ENCODE measurements at places on chromosomes 4 and X.

GRCh38 chrX:69616457-69617203, 717 bp downstream of the EDA start:
- DNase-seq: no peak

GRCh38 chr4:140150886-140151698, 2.9 kb downstream of the MAML3 start:
- no peak for DNase-seq

DNA sequence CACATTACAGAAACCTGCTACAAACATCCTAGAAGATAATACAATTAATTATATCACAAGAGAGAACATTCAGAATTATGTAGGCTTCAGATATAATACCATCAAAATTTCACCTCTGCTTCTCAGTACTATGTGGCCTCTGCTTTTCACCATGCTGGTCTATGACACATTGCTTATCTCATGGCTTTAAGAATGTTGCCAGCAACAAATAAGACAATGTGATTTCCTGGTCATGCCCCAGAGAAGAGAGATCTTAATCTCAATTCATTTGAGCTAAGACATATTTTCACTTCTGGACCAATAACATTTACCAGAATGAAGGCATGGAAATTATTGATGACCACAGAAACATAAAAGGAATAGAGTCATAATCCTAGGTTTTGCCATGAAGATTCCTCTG, 1233.4 kb upstream of the ADGRL3 start:
- DNase-seq: no peak

DNA sequence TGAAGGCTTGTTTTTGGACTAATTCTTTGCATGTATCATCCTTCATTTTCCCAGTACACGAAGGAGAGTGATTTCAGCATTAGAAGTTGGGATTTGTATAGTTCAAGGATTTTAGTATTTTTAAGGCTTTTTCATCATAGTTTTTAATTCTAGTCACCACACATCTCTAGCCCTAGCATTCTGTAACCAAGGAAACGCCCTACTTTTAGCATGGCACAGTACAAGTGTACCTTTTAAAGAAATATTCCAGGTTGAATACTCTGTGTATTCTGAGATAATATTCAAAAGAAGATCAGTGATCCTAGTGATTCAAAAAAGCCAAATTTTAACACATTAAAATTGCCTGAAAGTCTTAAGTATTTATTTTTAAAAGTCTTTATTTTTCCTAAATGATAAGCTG, 150.5 kb downstream of the RAP1GDS1 start:
- DNase-seq: no peak

GRCh38 chr4:61201961-61202637, 2.0 kb downstream of the ADGRL3 start:
- DNase-seq: no peak

DNA sequence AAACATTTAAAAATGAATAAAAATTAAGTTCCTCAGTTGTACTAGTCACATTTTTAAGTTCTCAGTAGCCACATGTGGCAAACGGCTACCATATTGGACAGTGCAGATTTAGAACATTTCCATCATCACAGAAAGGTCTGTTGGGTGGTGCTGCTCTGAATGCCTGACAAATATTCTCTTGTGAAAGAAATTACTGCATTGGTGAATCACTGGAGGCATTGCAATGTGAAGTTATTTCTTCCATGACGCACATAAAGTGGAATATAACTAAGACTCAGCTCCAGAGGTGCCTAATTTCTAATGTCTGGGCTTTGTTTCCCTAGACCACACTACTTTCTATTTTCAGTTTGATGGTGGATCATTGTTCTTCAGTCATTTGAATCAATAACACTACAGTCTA, 44.9 kb downstream of the CLNK start:
- DNase-seq: no peak

GRCh38 chr4:128393101-128393704, 105.6 kb upstream of the PGRMC2 start:
- no peak for DNase-seq

DNA sequence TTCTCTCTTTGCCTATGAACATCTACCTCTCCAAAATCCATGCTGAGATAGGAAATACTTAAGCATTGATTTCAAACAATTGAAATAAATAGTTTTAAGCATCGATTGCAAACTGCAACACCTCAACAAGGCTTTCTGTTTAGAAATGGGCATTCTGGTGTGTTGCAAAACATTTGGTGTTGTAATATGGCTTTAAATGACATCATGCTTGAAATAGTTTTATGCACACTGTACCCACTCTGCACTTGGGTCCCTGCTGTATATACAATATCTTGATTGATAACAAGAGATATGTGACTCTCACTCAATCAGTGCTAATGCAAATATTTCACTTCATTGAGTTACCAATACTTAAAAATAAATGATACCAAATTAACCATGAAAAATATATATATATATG, 964.9 kb upstream of the GRIA3 start:
- no peak for DNase-seq

DNA sequence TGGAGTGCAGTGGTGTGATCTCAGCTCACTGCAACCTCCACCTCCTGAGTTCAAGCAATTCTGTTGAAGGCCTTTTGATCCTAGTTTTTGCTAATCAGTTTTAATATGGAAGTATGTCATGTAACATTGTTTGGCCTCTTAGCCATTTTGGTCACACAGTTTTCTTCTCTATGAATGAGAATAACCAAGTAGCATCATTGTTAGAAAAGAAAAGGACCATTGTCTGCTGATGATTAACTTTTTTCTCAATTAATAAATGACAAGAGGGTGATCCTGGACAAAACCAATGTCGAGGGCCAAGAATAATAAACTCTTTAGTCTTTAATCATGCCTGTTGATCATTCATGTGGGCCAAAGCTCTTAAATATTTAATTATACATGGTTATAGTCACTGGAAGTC, 289.3 kb upstream of the MAGEB2 start:
- DNase-seq: no peak

GRCh38 chr4:98510757-98511517, 147.5 kb downstream of the TSPAN5 start:
- DNase-seq: no peak

DNA sequence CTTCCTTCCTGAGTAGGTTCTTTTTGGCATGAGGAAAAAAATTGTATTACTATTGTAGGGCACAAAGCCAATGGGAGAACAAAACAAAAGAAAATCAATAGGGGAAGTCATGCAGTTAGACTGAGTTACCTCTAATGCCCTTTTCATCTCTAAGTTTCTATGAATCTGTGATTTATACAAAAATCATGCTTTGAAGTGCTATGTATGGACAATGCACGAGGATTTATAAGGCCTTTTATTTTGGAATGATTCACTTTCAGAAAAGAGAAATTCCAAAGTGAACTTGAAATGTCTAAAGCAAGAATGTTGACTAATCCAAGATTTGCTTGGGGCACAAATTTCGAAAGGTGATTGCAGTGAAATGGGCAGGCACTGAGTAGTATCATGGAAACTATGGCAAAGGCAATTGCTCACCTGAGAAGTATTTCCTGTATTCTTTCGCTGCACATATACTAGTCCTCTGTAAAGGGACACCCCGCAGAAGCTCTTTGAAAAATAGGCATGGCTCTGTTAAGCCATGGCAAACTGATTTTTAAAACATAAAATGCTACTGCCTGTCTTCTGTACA, 52.8 kb downstream of the ADGRG4 start:
- no peak for DNase-seq

DNA sequence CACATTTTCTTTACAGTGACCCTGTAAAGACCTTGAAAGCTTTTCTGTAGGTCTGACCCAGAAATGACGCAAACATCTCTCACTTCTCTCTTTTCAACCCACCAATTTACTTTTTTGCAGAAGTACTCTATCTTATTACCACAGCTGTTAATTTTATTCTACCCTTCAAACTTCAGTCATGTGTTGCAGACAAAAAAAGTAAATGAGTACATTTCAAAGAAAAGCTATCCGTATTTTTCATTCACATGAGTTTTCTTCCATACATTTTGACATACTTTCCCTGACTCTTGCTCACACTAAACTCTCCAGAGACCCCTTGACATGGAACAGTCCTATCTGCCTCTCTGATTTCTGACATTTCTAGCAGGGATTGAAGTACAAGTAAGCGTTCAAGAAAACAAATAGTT, 51.7 kb downstream of the SLC7A11 start:
- DNase-seq: peak; percentile 23

- no peak for DNase-seq
Measured at GRCh38 chrX:153640736-153641575, 6.0 kb upstream of the DUSP9 start.

- DNase-seq: no peak
Measured at GRCh38 chr4:81030981-81031791, 678 bp downstream of the BMP3 start.

- no peak for DNase-seq
Measured at GRCh38 chr4:128737098-128737513, 72.4 kb upstream of the JADE1 start.

DNA sequence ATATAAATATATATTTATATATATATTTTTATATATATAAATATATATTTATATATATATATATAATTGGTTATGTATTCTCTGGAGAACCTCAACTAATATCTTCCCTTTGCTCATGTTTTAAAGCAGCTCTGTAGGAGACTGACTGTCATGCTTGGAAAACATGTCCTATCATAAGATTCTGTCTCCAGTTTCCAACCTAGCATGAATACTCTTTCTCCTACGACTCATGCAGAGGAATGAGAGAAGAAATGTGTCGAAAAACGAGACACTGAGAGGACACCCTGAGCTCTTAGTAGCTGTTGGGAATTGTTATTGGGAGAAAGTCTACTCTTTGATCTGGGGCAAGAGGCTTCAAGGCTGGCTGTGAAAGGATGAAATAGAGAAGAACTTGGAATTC, 166.5 kb upstream of the SLIT2 start:
- DNase-seq: no peak

DNA sequence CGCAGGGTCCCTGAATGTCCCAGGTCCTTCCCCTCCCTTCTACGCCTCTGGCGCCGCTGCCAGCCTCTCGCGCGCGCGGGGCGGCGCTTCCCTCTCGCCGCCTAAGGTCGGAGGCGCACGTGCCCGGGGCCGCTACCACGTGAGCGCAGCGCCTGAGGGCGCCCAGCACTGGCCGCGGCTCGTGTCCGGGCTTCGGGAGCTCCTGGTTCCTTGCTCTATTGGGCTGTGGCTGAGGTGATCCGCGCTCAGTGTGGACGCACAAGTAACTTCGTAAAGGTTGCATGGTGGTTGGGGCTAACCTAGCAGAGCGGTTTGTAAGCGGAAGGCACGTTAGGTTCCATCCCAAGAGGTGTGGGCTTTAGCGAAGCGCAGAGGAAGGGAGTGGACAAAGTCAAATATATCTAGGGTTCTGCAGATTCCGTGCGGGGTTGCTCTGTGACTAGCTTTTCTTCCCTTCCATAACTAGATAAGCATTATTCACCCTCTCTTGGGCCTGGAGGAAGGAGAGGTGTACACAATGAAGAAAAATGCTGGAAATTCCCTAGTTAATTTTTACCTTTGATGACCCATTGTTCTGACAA, 1.8 kb downstream of the TLL1 start:
- DNase-seq: no peak

DNA sequence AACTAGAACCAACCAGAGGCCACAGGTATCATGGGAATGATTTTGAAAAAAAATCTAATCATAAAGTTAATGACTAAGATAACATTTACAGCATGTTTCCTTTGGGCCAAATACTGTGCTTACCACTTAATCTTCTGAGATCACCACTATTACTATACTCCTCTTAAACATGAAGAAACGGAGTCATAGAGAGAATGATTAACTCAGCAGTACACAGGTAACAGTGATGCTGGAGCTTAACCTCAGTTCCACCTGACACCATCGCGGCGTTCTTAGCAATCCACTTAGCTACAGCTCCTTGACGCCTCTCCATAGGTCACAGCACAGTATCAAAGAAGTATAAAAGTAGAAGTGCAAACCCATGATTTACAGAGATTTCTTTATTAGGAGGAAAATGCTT, 592.6 kb upstream of the SLIT2 start:
- no peak for DNase-seq

DNA sequence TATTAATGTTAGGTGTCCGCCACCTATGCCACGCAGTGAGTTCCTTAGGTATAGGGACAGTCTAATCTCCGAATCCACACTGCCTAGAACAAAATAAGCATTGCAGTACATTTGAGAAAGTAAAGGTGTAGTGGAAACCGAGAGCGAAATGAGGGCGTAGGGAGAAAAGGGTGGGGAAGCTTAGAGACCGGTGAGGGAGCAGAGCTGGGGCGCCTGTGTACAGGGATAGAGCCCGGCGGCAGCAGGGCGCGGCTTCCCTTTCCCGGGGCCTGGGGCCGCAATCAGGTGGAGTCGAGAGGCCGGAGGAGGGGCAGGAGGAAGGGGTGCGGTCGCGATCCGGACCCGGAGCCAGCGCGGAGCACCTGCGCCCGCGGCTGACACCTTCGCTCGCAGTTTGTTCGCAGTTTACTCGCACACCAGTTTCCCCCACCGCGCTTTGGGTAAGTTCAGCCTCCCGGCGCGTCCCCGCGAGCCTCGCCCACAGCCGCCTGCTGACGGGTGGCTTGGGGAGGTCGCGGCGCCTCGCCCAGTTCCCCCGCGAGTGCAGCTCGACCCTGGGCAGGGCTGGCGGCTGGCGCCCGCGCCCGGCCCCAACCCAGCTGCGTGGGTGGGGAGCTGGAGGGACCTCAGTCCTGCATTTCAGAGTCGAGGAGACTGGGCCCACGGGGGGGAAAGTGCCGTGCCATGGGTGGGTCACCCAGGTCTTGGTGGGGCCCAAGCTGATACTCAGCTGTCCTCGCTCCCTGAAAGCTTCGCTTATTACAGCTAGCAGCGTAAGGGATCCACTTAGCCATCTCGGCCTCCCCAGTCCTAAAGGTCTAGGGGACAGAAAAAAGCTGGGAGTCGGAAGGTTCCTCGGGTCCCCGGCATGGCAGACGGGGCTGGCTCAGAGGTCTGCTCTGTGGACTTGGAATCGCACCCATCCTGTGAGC, at the start of gene ANXA3:
Gene ANXA3, plus strand, starts transcription at position 351 of the 932 bp plus-strand sequence. CDS start 2,704 bp downstream, outside the sequence.
- DNase-seq: peak; percentile 32

DNA sequence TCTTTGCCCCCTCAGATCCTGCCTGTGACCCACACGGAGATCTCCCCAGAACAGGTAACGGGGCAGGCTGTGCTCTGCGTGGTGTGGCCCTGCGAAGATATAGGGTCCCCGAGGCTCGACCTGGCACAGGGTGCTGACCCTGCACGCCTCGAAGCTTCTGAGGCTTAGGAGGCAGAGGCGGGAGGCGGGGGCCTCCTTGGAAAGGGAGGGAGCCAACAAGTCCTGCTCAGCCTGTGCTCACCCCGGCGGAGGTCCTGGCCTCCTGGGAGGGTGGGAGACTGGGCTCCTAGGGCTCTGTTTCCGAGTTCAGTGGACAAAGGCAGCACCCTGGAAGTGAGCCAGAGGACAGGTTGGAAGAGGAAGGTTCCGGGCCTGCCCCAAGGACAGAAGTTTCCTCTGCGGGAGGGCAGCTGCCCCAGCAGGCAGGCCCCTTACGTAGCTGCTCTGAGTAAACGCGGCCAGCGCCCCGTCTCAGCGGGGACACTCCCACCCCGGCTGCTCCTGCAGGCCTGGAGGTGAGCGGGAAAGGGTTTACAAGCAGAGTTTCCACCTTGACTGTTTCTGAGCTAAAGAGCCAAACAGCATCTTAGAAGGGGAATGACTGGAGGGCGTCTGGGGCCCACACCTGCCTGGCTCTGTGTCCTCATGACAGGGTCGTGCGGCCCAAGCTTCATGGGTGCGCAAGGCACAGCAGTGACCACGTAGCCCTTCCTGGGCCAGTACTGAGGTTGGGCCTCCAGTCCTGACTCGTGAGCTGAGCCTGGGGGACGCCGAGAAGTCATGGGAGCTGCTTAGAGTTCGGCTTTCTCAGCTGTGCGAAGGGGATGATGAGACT, 16.1 kb downstream of the TMEM175 start:
- no peak for DNase-seq

Data from GM19239 (cell line).